ENCODE measurements at places on chromosomes 6 and 20.

- no peak for DNase-seq
These were observed at the start of gene NOTCH4 for GRCh38 chr6:32223258-32224235. Gene NOTCH4, minus strand, starts transcription at chr6:32224067. Its CDS starts 139 bp downstream, at chr6:32223928.

DNA sequence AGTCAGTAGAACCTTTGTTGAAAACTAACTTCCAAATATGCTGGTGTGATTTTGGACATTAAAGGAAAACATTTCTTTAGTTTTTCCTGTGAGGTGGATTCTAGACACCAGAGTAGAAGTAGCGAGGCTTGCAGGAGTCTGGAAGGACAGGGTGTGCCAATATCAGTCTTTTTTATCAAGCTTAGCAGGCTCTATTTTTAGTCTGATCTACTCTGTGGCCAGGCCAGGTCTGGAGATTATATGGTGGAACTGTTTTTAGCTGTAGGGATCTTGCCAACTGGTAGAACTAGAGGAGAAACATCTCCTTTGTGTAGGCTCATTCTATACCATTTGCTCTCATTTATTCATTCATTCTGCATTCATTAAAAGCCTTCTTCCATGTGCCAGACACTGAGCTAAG, 42.7 kb downstream of the LRP11 start:
- DNase-seq, result no peak

GRCh38 chr6:72560721-72561593, 60.9 kb upstream of the KCNQ5 start:
- peak; percentile 22 for DNase-seq

DNA sequence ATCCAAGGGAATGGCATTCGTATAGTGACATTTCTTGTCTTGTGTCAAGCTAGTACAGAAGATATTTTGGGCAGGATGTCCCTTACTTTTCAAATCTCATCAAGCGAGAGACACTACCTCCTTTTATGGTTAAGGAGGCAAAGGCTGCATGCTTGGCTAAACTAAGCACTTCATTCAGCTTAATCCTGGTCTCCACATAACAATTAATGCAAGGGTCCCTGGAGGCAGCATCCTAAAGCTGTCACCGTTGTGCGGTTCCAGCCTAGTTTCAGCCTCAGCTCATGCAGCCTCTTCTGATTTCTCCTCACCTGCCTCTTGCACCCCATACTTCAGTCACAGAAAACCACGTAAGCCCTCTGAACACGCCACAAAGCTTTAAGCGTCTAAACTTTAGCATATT, 67.1 kb upstream of the SLC22A23 start:
- no peak for DNase-seq

DNA sequence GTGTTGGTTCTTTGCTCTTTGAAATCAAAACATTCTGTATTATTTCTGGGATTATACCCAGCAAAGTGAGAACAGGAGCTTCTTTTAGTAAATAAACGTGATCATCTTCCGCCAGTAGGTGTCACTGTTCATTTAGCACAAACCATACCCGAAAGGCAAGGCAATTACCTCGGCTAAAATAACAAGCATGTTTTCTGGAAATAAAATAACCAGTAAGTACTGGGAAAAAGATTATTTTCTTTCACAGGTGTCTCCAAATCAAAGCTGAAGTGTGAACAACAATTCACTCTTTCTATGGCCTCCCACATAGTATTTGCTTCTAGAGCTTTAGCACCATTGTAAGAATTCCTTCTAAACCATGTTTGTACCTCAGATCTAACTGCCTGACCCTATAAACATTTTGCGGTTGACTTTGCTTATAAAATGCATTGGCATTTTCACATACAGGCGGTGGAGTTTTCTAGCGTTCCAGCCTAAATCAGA, 144.6 kb upstream of the AGPAT4 start:
- peak; percentile 64 for DNase-seq

DNA sequence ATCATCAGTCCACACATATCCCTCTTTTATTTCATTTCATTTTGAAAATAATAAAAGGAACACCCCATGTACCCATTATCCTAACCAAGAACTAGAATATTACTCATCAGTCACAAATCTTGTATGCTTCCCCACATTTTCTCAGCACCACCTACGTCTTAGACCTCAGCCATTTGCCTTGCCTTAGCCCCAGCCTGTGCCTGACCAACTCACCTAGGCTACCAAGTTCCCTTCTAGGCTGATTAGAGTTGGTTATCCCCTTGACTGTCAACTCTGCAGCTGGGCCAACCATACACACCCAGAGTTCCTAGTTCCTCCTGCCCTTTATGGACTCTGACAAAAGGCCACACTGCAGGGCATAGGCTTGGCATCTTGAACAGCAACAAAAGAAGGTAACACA, 33.4 kb upstream of the IPCEF1 start:
- no peak for DNase-seq

- no peak for DNase-seq
These were observed 257.3 kb downstream of the SOD2 start for GRCh38 chr6:159435701-159436100.

- DNase-seq, result no peak
These were observed 116.5 kb downstream of the DST start for GRCh38 chr6:56525974-56526789.

DNA sequence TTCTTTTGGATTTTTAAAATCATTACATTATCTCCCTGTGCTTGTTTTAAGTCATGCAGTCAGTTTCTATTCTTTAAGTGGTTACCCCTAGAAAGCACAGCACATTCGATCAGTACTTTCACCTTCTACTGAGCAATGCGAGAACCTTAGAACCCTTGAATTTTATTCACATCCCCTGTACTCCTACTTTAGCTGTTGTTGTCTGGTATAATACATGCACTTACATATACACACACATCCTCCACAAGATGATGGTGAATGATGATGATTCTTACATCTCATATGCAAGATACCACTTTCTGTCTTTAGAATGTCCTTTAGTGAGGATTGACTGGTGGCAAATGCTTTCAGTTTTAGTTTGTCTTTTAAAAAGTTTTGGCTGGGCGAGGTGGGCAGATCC, 5.7 kb downstream of the CDC40 start:
- DNase-seq, result peak; percentile 13

DNA sequence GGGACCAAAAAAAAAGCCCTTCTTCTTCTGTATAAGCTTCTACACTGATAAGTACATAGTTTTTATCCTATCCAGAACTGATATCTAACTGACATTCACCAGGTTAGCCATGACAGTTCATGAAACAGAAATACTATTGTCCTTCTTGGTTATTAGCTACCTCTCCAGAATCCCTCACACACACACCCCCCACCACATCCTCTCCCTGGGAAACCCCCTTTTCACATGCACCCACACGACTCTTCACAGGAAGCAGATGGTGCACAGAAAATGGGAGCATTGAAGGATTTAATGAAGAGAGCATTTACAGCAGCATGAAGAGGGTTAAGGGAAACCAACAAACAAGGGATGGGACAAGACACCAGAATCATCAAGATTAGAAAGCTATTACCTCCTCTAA, 88.9 kb downstream of the FHL5 start:
- peak; percentile 14 for DNase-seq

GRCh38 chr6:90288404-90288803, 8.2 kb downstream of the BACH2 start:
- no peak for DNase-seq

GRCh38 chr20:43721429-43722152, 5.2 kb downstream of the GTSF1L start:
- DNase-seq, result peak; percentile 19

- DNase-seq, result peak; percentile 65
These were observed 124.5 kb downstream of the MRPL14 start for GRCh38 chr6:44002593-44003344.

DNA sequence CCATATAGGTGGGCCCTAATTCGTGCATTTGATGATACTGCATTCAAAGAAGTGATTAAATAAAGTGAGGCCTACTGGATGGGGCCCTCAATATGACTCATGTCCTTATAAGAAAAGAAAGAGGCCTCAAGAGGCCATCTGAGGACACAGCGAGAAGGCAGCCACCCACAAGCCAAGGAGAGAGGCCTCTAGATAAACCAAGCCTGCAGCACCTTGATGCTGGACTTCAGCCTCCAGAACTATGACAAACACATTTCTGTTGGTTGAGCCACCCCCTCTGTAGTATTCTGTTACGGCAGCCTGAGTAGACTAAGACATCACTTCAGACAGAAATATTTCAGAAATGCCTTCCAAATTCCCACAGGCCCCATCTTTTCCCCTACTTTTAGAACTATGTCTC, 82.5 kb upstream of the PLEKHG1 start:
- DNase-seq, result no peak

GRCh38 chr20:59985164-59985563, 26.9 kb downstream of the CDH26 start:
- no peak for DNase-seq

- DNase-seq, result no peak
These were observed 9.8 kb upstream of the GRM4 start for GRCh38 chr6:34155471-34156300.

DNA sequence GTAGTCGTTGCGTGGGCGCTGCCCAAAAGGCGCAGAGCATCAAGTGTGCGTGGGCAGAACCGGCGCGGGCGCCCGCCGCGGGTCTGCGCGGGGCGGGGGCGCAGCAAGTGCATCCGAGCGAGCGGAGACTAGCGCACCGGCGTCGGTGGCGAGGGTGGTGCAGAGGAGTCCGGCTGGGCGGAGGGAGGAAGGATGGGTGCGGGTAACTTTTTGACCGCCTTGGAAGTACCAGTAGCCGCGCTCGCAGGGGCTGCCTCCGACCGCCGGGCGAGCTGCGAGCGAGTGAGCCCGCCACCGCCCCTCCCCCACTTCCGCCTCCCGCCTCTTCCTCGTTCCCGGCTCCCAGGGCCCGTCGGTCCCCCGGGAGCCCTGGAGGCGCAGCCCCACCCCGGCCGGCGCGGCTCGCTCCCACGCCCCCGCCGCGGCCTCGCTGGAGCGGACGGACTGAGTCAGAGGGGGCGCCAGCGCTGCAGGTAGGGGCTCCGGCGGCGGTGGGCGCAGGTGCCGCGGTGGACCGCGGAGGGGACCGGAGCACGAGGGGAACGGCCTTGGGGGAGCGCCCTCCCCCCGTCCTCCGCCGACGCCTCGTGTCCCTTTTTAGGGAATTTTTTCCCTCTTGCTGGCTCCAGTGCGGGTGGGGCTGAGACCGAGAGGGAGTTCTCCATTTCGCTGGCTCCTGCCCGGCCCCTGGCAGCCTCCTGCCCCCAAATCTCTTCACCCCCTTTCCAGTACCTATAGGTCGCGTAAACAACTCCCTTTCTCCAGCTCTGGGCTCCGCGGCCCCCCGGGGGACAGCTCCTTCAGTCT, 1.6 kb upstream of the DBNDD2 start:
- DNase-seq, result peak; percentile 37

GRCh38 chr6:128507337-128508310, 12.8 kb downstream of the PTPRK start:
- no peak for DNase-seq

DNA sequence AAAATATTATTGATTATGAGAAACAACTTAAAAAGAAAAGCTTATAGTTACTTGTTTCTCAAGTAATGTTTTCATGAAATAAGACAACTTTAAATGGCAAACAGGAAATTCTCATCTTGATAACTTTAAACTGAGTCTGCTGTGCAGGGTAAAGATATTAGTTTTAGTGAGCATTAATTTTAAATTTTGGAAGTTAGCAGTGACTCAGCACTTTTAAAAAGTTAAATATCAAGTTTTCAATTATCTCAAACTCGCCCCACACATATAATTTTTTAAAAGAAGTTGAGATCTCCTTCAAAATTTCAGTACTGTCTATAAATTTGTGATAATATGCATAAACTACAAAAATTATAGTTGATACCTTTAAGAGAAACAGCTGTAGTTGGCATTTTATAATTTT, 337.3 kb upstream of the NT5E start:
- DNase-seq, result no peak

GRCh38 chr6:7041511-7042026, 66.2 kb upstream of the RREB1 start:
- no peak for DNase-seq

- DNase-seq, result no peak
These were observed 21.9 kb downstream of the ADGB start for GRCh38 chr6:146620655-146621054.

- DNase-seq, result no peak
These were observed 95.0 kb downstream of the SCML4 start for GRCh38 chr6:107729098-107729497.

DNA sequence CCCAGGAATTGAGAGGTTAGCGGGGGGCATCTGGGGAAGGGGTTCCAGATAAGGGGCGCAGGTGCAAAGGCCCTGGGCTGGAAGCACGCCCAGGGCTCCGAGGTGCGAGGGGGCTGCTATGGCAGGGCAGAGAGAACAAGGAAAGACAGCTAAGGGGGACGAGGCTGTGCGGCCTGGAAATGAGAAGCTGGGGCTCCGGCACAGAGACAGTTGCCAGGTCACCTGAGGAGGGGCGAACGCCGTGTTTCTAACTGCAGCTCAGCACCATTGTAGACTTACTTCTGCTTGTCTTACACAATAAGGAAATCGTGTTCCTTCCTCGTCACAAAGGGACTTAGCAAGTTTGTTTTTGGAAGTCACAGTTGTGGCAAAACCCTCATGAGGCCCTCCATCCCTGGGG, 68.9 kb upstream of the TBXT start:
- DNase-seq, result no peak

- DNase-seq, result no peak
These were observed 9.7 kb upstream of the MMS22L start for GRCh38 chr6:97292671-97293070.

- DNase-seq, result no peak
These were observed 536.7 kb upstream of the IMPG1 start for GRCh38 chr6:76609160-76609559.

GRCh38 chr20:64048402-64049044, 916 bp downstream of the SOX18 start:
- DNase-seq, result no peak

GRCh38 chr6:50842861-50843384, 24.3 kb downstream of the TFAP2B start:
- no peak for DNase-seq

DNA sequence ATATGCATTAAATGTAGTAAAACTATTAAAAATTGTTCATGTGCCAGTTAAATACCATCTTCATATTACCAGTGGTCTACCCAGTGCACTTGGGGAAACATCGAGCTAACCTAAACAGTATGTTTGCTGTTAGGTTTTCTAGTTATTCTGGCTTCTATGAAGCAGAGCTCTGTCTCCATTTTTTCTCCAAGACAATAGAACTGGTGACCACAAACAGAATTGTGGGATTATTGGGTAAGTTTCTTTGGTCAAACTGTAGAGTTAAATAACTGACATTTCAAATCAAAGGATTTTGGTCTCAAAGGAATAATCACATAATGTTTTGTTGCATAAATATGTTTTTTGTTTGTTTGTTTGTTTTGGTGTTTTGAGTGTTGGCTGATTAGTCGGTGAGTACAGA, 40.5 kb upstream of the EDN3 start:
- no peak for DNase-seq

- DNase-seq, result no peak
These were observed 230.1 kb downstream of the ERMARD start for GRCh38 chr6:169981568-169981967.

GRCh38 chr20:33865761-33866370, 54.7 kb downstream of the CHMP4B start:
- DNase-seq, result no peak

- no peak for DNase-seq
These were observed 5.3 kb downstream of the SNAI1 start for GRCh38 chr20:49987868-49988690.

GRCh38 chr6:18493382-18493891, 106.3 kb downstream of the RNF144B start:
- DNase-seq, result no peak

GRCh38 chr20:22794200-22794599, 209.8 kb upstream of the FOXA2 start:
- no peak for DNase-seq

Measured in activated CD4-positive, alpha-beta T cell treated with anti-CD3 and anti-CD28 coated beads, Interleukin-2, Interleukin-6, amounts not matched to agents 100 ng/mL and 50 ng/mL, durations not matched to agents 16 hours and 8 hours (primary cell).